MM.1S (cell line): ENCODE measurements at places on chromosomes 3 and 15.

GRCh38 chr3:183265834-183266417, 12.9 kb downstream of the B3GNT5 start:
- DNase-seq = no peak

DNA sequence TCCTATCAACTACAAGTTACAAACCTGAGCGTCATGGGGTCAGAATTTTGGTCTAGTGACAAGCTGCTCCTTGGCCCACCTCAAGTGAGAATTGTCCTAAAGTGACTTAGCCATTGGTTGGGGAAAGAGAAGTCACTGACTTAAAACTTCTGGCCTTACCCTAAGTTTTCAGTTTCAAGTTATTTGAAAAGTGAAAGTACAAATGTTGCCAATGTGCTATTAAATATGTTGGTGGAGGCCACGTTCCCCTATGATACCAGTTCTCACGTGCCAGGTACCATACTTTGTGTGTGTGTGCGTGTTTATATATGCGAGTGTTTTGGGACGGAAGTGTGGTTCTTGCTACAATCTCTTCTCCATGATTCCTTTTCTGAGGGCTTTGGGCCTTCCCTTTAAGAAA, 22.6 kb upstream of the RASGRP1 start:
- DNase-seq = peak; percentile 30

- DNase-seq = no peak
Observed at GRCh38 chr3:41331041-41331440, 131.7 kb downstream of the CTNNB1 start.

- DNase-seq = no peak
Observed at GRCh38 chr3:57192028-57192427, 7.8 kb downstream of the HESX1 start.

- peak; percentile 35 for DNase-seq
Observed at GRCh38 chr3:98188545-98188944, 22.0 kb downstream of the OR5H15 start.

DNA sequence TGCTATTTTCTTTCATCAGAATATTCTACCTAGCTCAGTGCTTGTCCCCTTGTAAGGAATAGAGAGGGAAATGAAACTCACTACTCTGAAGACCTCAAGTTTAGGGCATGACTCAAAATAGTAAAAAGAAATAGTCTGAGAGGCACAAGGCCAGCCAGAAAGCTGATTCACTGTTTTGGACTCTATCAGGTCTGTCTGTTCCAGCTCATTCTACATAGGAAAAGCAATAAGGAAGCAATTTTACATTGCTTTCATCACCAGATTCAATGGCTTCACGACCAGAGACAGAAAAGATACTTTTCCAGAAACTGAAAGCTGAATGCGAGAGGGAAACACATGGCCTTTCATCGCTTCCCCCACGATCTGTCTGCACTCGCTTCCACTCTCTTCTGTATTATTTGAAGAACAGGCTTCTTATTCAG, 276.0 kb downstream of the GBE1 start:
- DNase-seq = peak; percentile 43

GRCh38 chr3:31621314-31621713, 88.6 kb downstream of the STT3B start:
- DNase-seq = no peak

- DNase-seq = no peak
Observed at GRCh38 chr3:12944849-12945248, 103.5 kb upstream of the RPL32 start.

- no peak for DNase-seq
Observed at GRCh38 chr3:117011687-117012250, 302.2 kb downstream of the TUSC7 start.

DNA sequence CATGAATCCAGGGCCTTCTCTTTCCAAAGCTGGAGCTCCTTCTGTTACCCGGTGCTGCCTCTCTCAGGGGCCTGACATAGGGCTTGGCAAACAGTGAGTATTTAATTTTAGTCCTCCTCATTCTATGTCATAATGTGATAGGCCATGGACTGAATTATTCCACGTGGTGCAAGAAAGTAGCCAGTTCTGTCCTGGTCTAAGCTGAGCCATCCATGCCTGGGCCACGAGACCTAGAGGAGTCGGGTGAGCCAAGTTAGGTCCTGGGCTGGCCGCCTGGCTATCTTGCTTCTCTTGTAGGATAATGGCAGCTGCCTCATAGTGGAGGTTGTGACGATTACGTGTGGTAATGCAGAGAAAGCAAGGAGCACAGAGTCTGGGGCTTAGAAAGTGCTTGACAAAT, 170.6 kb downstream of the FAM43A start:
- no peak for DNase-seq

GRCh38 chr15:86493884-86494283, 414.2 kb downstream of the AGBL1 start:
- no peak for DNase-seq

- DNase-seq = no peak
Observed at GRCh38 chr15:73923488-73924164, 2.6 kb upstream of the LOXL1 start.

GRCh38 chr3:112134335-112135124, 1.5 kb upstream of the GCSAM start:
- peak; percentile 63 for DNase-seq
